ENCODE measurements at places on chromosomes 3 and 15.

GRCh38 chr3:158330870-158331269, 221.0 kb downstream of the RSRC1 start:
- no peak for DNase-seq

DNA sequence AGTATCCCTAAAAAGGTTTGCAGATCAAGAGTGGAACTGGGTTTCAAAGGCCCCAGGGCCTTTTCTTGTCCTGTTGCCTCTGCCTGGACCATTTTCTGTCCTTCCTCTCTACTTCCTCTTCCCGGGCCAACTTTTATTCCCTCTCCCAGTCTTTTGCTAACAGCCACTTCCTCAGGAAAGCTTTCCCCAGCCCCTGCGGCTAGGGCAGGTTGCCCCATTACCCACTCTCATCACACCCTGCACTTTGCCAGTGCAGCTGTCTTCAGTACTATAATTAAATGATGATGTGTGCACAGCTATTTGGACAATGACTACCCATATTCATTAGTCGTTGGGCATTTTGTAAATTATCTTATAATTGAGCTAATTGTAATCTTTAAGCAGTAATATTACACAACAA, 150.5 kb upstream of the THBS1 start:
- DNase-seq = no peak

GRCh38 chr3:79329154-79329553, 438.6 kb downstream of the ROBO1 start:
- peak; percentile 16 for DNase-seq

DNA sequence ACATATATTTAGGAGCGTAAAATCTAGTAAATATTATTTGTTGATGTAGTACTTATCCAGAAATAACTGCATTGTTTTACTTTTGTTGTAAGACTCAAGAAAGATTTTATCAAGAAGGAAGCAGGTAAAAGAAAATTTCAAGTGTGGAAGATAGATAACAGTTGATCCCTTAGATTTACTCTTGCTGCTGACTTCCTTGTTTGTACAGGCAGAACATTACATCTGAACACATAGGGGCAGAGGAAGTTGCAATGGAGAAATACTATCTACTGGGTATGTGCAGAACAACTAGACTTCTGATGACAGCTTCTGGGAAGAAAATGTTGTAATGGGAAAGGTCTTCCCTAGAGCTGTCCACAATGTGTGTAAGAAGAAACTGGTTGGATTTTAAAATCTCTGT, 350.6 kb downstream of the NLGN1 start:
- no peak for DNase-seq
